ENCODE measurements at places on chromosomes 16 and 17.

GRCh38 chr16:116015-116414 lies 22.5 kb downstream of the NPRL3 start:
- no peak for DNase-seq

DNA sequence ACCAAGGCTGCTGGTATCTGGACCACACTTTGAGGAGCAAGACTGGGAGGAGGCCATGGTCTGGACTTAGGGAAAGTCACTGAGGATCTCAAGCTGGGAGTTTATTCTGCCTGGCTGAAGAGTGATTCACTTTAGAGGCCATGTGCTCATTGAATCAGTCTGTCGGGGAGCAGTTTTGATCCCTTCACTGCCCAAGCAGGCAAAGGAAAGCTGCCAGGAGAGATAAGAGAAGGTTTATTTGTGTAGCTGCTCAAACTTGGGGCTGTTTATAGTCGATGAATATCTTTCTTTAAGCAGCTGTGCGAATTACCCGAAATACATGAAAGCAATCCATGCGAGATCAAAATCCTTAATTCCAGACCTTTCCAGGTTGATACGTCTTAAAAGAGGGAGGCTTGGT lies 544.4 kb upstream of the EEF2KMT start:
- no peak for DNase-seq

DNA sequence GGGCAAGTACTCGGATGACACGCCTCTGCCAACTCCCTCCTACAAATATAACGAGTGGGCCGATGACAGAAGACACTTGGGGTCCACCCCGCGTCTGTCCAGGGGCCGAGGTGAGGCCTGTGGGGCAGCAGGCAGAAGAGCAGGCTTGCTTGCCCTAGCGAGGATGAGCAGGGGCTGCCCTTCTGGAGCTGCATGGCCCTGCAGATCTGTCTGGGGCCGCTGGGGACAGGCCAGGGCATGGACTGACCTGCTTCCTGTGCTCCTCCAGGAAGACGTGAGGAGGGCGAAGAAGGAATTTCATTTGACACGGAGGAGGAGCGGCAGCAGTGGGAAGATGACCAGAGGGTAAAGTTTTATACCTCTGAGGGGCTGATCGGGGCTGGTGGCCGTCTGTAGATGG lies 5.3 kb downstream of the DHX38 start:
- DNase-seq: no peak

DNA sequence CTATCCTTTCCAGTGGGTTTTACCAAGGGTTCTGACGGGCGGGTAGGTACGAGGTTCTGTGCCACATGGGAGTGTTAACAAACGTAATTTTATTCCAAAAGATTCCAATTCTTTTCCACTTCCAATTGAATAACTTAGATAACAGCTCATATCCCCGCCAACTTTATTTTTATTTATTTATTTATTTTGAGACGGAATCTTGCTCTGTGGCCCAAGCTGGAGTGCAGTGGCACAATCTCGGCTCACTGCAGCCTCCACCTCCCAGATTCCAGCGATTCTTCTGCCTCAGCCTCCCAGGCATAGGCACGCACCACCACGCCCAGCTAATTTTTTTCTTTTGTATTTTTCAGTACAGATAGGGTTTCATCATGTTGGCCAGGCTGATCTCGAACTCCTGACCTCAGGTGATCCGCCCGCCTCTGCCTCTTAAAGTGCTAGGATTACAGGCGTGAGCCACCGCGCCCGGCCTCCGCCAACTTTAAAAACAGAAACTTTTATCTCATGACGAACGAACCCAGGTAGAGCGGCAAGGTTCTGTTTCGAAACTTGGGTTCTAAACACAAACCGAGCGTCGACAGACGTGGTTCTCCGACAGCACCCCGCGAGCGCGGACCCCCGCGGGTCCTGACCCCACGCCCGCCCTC lies 613 bp downstream of the ECI1 start:
- no peak for DNase-seq

DNA sequence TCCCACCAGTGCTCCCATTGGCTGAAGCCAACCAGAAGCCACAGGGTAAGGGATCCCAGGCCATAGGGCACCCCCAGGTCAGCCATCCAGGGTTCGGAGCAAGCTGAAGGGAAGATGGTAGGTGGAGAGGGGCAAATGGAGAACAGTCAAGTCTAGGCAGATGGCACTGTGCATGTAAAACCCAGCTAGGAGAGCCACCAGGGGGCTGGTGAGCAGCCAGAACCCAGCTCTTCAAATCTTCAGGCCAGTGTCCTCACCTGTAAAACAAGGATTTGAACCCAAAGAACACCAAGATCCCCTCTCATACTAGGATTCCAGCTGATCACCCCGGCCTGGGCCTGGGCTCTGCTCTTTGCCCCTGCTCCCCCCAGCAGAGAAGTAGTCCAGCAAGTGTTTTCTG lies 43.5 kb downstream of the GINS3 start:
- no peak for DNase-seq

GRCh38 chr17:55540414-55541091 lies 29.3 kb upstream of the SMIM36 start:
- no peak for DNase-seq

DNA sequence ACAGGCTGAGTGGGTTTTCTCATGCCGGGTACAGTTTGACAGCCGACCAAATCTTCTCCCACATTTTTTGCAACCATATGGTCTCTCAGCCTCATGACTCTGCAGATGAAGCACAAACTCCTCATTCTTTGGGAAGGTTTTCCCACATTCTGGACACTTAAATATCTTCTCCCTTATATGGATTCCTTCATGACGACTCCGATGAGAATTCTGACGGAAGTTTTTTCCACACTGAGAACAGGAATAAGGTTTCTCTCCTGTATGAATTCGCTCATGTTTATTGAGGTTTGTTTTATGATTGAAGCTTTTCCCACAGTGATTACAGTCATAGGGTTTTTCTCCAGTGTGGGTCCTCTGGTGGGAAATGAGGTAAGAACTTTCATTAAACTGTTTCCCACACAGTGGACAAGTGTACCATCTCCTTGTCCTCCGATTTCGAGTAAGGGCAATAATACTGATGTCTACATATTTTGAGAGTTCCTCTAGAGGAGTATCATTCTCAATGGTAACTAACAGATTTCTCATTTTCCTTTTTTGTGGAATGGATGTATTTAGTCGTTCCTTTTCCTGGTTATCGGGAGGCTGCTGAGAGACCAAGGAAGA lies 10.9 kb downstream of the ZNF200 start:
- no peak for DNase-seq

DNA sequence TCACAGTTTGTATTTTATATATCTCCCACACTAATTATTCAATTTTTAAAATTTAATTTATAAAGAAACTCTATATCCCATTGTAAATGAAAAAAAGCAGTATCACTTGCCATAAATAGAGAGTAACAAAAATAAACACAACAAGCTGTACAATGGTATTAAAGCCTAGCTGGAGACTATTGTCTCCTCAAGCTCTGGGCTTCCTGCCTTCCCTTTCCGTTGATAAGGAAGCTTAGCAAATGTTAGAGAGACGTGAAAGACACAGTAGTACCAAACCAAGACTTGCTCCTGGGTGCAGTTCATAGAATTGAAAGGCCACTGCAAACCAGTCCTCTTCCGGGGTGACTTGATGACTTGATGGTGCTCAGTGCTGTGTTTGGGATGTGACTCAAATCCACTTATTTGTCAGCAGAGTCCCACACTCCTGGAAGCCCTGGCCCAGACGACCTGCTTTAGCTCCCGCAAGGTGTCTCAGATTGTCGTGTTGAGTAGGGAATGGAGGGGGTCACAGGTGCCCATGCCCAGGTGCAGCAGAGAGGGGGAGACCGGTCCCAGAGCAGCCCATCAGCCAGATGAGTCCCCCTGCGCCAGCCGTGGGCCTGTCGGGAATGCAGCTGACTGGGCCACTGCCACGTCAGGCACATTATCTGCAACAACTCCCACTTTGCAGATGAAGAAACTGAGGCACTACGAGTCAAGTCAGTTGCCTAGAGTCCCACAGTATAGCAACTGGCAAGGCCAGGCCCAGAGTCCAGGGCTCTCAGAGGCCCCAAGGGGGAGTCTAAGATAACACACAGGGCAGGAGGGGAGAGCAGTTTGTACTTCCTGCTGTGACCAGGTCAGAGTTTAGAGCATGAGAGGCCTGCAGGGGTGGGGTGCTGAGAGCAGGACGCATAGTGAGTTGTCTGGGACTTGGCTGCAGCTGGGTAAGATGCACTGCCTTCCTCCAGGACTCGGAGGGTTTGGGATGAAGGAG lies 40.5 kb downstream of the PSME3IP1 start:
- DNase-seq: no peak

GRCh38 chr17:5770441-5771270 lies 186.3 kb upstream of the NLRP1 start:
- DNase-seq: no peak

DNA sequence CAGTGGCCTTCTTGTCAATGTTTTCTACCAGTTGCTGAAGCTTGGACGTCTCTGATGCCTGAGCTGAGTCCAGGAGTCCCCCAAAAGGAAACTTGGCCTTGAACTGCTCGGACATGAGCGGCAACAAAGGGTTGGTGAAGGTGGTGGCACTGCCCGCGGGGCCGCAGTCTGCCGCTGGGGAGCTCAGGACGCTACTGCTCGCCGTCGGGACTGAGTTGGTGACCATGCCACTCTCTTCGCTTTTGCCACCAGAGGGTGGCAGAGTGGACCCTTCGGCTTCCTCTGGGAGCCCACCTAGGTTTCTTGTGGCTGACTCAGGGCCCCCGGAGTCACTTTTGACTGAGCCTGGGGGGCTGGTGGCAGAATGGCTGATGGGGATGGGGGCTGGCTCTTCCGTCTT lies 11.0 kb downstream of the SALL1 start:
- DNase-seq: no peak

DNA sequence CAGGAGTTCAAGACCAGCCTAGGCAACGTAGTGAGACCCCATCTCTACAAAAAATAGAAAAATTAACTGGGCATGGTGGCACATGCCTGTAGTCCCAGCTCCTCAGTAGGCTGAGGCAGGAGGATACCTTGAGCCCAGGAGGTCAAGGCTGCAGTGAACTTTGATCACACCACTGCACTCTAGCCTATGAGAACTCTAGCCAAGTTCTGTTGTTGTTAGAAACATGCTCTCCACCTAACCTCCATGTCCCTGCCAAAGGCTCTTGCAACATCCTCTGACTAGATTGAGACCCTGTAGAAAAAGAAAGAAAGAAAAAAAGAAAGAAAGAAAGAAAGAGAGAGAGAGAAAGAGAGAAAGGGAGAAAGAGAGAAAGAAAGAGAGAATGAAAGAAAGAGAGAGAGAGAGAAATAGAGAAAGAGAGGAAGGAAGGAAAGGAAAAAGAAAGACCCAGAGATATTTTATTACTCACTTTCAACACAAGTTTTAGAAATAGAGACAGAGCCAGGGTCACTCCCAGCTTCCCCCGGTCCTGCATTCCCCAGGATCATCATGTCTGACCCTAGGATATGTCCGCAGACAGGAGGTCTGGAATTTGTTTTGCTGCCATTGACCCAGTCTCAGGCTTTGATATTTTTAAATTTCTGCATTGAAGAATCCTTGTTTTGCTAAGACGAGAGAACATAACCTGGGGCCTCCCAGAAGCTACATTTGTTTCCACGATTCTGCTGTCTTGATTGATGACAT lies 376.5 kb upstream of the CDH5 start:
- no peak for DNase-seq

- DNase-seq: no peak
Measured at GRCh38 chr16:11219178-11219577, 36.8 kb downstream of the SOCS1 start.

GRCh38 chr17:79919164-79919585 lies 79.9 kb upstream of the CBX4 start:
- DNase-seq: no peak

DNA sequence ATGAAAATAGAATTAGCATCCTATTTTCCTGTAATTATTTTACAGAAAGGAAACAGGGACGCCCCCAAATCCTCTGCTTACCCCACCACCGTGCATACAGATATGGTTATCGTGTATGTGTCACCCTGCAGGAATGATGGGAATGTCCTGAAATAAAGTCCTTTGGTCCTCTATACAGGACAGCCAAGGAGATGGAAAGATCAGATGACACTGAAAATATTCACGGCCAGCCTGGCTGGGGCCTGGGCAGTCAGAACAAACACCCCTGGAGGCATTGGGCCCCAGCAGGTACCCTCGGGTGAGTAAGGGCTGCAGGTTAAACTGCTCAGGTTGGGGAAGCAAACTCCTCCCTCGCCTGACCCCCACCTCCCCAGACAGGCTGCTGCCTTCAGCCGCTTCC lies 368.0 kb downstream of the FOXL1 start:
- no peak for DNase-seq
